Hindlimb muscle (tissue), 1 donor: ENCODE measurements at places on chromosomes 6 and 20. TPM values are rescaled to one million over a fixed set of nuclear protein-coding genes. Genes with fewer than 3 reads are reported as not detected.

DNA sequence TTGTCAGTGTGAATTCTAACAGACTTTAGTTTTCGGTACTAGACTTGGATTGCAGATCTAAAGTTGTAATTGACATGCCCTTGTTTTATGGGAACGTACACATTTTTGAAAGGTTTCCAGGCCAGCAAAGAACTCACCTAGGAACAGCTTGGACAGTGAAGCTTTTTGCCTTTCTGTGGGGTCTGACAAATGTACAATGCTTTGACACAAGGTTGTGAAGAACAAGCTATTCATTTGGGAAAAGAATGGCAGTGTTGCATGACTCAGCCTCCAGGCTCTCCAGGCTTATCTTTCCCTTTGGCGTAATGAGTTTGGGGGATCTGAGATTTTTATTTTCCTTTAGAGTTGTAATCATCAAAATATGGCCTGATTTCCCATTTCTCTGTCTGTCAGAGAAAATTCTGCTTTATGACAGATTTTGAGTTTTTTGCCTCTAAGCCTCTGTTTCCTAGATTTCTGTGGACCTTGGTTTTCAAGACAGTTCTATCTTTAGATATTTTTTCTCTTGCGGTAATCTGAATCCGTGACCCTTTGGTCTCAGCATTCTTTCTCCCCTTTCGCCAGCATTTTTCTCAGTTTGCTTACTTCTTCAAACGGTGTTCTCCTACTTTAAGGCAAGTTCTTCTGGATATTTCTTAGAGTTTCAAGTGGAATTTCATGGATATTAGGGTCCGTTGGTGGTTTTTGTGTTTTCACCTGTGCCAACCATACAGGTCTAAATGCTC, 221.0 kb downstream of the ADGB start:
- no peak for DNase-seq

The BLTP3A gene
- 15.9 TPM for polyA plus RNA-seq

- no peak for DNase-seq
These were observed 71.8 kb downstream of the SAMD3 start for GRCh38 chr6:130150906-130151305.

DNA sequence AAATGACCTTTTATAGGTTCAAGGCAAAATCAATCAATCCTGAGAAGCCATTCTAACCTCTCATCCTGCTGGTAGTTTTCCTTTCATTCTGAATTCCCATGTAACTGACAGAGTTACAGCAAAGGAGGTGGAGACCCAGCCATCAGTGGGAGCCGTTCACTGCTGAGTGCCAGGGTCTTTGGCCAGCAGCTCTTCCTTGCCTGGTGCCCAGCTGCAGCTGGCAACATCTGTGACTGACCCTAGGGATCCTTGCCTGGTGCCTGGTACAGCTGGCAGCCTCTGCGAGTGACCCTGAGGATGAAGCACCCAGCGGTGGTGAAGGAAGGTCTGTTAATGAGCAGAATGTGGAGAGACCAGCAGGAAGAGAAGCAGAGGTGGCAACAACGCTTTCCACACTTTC, 314.6 kb downstream of the THBS2 start:
- no peak for DNase-seq

DNA sequence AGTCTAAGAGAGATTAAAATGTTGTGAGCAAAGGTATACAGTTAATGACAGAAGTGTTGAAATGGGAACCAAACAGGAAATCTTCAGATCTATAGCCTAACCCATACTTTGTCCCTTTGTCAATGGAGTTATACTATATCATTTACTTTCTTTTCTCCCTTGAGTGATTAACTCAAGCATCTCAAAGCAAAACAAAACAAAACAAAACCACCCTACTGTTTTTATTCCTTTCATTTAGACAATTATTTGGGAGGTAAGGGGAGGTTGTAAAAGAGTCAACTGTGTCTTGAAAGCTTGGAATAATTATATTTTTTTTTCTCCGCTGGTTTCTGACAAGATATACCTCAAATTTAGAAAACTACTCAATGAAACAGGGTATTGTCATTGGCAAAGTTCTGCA, 139.8 kb upstream of the HMGN3 start:
- DNase-seq: no peak
